ENCODE measurements at places on chromosomes 6 and 20.

- DNase-seq, result no peak
Observed at GRCh38 chr6:69867639-69867976, 1.3 kb downstream of the COL19A1 start.

GRCh38 chr6:78565997-78566396, 301.4 kb upstream of the IRAK1BP1 start:
- no peak for DNase-seq

- DNase-seq, result no peak
Observed at GRCh38 chr6:75077701-75078100, 128.2 kb downstream of the COL12A1 start.

- DNase-seq, result no peak
Observed at GRCh38 chr6:85368631-85369030, 81.3 kb upstream of the NT5E start.

- DNase-seq, result no peak
Observed at GRCh38 chr6:15775741-15776140, 112.9 kb upstream of the DTNBP1 start.

DNA sequence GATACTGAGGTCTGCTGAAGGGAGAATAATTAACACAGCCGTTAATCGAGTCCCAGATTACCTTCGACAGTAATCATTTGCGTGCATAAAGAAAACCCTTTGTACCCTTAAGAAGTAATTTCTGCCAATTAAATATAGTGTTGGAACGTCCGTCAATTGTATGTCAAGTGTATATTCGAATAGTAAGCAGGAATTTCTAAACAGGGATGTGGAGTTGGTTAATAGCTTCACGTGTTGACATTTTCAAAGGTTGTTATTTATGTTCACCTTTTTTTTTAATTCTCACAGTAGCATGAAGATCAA, 798 bp upstream of the SNAP91 start:
- no peak for DNase-seq

GRCh38 chr6:157732007-157732406, 91.0 kb upstream of the SNX9 start:
- no peak for DNase-seq

- DNase-seq, result no peak
Observed at GRCh38 chr20:51176876-51177275, 154.0 kb upstream of the KCNG1 start.

DNA sequence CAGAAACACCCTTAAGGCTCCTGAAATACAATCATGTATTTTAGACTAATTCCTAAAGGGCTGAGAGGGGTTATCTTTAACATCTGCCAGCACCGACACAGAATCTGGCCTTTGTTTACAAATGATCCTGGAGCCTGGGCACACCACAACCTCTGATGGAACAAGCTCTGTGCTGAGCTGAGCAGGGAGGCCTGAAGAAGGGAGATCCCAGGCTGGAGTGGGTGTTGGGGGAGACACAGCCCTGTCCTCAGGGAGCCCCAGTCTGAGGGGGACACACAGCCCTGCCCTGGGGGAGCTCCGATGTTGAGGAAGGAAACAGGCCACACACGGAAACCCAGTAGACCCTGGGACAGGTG, 130.5 kb downstream of the VEGFA start:
- no peak for DNase-seq

DNA sequence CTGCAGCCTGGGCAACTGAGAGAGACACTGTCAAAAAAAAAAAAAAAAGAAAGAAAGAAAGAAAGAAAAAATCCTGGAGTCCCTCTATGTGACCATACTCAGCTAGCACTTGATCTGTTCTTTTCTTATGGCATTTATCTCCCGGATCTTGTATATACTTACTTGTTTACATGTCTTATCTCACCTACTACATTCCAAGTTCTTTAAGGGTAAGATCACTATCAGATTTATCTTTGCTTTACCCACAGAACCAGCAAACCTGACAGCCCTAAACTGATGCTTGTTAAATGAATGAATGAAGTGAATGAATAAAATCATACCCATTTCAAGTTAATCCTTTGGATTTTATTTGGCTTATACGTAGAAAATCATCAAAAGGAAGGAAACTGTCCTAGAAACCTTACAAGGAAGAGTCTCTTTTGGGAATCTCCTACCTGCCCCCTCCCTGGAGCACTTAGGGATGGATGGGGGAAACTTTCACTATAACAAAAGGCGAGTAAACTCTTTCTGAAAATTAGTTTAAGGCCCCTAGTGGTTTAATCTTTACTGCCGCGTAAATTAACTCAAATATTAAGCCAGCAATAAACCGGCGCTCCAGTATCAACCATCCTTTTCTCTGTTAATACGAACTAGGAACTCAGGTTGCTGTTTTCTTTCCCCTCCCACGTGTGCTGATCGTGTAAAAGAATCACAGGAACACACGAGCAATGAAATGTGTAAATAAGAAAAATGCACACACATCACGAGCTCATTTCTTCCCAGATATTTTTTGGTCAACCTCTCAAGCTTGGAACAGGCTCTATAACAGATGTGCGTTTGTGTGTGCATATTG, 1.3 kb upstream of the UTRN start:
- DNase-seq, result no peak

DNA sequence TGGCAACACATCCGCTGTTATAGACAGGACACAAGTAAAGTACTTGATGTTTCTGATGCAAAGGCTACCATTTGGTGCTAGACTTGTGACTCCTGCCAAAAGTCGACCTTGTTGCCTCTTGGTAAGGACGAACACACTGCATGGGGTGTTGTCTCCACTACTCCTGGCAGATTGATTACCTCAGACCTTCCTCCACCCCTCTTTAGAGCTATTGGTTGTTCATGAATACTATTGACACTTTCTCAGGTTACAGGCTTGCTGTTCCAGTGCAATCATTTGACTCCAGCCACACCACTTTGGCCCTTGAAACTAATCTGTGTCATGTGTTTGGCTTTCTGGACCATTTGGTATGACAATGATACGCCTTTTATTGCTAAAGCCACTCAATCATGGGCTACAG, 62.3 kb downstream of the TRMT11 start:
- DNase-seq, result no peak

GRCh38 chr6:90811596-90812226, 224.8 kb upstream of the MAP3K7 start:
- peak; percentile 80 for DNase-seq

DNA sequence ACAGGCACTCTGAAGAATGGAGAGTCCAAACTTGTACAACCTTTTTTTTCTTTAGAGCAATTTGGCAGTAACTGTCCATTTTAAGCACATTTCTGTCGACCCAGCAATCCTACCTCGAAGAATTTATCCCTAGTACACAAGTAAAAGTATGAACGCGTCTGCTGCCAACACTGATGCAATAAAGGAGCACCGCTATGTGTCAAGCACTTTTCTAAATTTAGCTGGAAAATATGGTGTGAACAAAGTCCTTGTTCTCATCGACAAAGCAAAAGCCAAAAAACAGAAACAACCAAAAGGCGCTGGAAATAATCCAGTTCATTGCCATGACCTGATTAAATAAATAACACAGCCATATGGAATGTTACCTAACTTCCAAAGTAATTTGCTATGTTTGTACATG, 1.1 kb downstream of the DPM1 start:
- no peak for DNase-seq

GRCh38 chr6:53067849-53068361, 2.7 kb downstream of the FBXO9 start:
- DNase-seq, result no peak

- no peak for DNase-seq
Observed at GRCh38 chr6:113010196-113010989, 663.3 kb downstream of the RFPL4B start.

- no peak for DNase-seq
Observed at GRCh38 chr6:129189266-129189665, 306.3 kb downstream of the LAMA2 start.

DNA sequence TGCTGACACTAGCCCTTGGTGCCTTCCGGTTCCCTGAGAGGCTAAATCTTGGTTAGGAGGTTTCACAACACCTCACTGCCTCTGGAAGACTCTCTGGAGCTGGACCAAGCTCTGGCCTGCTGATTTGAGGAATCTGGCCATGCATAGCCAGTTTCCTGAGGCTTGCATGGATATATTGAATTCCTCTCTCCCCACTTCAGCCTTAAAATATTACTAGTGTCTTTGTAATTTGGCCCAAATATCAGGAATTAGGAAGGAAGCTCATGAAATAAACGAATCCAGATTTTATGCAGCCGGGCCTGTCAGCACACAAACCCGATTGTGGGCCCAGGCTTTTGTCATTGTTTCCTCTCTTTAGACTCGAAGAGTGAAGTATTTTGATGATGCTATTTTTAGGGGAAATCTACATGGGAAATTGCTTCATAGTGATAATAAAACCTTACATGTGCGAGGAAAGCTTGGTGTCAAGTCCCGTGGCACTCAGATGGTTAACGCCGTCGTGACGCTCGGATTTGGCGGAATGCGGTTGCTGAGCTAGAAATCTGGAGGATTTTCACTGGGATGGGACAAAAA, 144.4 kb downstream of the PHACTR3 start:
- no peak for DNase-seq

DNA sequence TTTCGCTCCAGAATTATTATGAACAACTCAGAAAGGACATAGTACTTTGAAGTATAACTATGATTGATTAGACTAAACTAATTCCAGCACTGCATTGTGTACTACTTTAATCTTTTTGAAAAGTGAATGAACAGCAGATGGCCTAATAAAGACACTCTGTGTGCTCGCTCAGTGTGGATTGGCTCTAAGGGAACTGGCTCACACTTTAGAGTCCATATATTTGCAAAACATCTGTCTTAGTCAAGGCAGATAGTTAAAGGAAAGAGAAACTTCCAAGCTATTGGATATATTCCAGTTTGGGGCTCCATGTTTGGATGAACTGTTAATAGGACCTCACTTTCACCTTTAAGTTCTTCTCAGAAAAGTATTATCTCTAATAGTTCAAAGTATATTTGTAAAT, 218.9 kb downstream of the EYA4 start:
- no peak for DNase-seq

- DNase-seq, result no peak
Observed at GRCh38 chr6:132813173-132813856, 1.1 kb upstream of the RPS12 start.

GRCh38 chr6:62150048-62150663, 135.9 kb downstream of the KHDRBS2 start:
- DNase-seq, result no peak

- no peak for DNase-seq
Observed at GRCh38 chr6:41074692-41075436, 2.1 kb downstream of the NFYA start.

GRCh38 chr6:18579869-18580268, 192.7 kb downstream of the RNF144B start:
- no peak for DNase-seq

DNA sequence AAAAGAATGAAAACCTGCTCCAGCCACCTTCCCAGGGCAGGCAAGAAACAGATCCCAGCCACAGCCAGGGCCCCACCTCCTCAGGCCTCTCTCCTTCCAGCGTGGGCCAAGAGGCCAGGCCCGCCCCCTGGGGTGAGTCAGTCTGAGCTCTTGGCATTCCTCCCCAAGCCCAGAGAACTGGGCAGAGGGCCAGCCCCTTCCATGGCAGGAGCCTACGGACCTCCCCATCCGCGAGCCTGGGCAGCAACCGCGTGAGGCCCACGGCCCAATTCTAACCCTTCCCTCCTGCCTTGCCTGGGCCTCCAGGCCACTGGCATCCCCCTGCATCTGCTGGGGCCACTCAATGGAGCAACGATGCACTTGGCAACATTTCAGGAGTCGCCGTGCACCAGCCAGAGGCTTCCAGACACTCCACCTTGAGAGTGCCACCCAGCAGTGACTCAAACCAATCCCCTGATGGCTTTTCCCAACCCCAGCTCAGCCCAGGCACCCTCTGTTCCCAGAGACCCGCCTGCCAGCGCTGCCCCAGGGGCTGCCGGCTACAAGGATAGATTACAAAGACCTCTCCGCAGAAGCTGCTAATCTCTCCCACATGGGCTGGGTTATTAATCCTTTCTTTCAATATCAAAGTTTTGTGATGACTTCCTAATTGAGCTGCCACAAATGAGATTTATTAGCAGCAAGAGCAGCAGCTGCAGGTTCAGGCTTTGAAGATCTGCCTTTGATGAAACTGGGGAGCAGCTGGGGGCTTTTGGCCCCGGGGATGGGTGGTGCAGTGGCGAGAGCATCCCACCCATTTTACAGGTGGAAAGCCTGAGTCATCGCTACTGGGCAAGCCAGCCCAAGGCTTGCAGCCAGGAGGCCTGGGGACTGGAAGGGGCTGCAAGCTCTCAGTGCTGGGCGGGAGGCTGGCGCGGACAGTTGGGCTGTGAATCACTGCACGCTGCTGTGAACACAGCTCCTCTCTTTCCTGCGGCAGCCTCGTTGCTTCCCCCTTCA, 85.7 kb downstream of the NFATC2 start:
- no peak for DNase-seq

DNA sequence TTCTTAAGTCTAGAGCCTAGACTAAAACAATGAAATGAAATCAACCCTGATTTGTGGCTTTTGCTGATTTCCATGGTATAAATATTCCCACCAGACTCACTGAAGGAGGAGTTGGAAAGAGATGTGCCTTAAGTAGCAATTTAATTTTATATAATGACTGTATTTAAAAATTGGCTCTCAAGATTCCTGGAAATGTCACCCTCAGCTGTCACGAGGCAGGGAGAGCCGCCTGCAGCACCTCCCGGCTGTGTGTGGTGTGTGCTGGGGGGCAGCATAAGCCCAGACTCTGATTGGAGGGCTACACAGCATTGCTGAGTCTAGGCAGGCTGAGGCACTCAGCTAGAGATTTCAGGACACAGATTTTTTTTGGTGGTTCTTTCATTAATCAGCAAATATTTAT, 40.6 kb upstream of the TMEM181 start:
- DNase-seq, result no peak

GRCh38 chr6:44918671-44919296, 409.3 kb upstream of the RUNX2 start:
- DNase-seq, result no peak

- DNase-seq, result no peak
Observed at GRCh38 chr20:61161726-61162390, 90.2 kb upstream of the CDH4 start.

DNA sequence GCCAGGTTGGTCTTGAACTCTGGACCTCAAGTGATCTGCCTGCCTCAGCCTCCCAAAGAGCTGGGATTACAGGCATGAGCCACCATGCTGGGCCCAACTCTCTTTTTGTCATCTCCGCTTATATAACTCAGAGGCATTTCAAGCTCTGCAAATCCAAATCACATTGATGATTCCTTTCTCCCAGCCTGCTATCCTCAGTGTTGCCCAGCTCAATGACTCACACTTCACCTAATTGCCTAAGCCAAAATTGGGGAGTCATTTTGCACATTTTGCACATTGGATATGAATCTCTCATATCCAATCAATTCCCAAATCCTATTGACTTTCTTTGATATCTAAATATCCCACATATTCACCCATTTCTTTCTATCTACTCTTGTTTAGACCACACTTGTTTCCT, 3.9 kb downstream of the UTRN start:
- no peak for DNase-seq

DNA sequence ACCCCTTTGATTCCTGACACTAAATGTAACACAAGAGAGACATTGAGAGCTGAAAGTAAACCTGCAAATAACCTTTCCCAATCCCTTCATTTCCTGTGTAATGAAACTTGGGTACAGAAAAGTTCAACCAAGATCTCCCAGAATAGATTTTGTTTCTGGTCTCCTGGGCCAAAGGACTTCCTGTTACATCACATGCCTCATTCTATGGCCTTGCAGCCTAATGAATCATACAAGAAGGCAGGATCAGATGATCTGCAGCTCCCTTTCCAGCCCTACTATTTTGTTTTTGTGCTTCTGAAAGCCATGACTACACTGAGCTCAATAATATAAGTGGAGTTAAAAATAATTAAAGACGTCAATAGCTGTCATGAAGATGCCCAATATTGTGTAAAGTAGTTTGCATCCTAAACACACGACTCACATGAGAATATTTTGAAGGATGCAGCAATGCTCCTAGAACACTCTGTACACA, 73.4 kb upstream of the NOX3 start:
- no peak for DNase-seq

- no peak for DNase-seq
Observed at GRCh38 chr20:32163951-32164350, 43.6 kb downstream of the PLAGL2 start.

Measured in NCI-H187 (cell line).